HTR-8/SVneo (cell line): ENCODE measurements at places on chromosomes 5 and 9.

GRCh38 chr5:27437594-27438200 lies 399.3 kb upstream of the CDH9 start:
- no peak for DNase-seq

DNA sequence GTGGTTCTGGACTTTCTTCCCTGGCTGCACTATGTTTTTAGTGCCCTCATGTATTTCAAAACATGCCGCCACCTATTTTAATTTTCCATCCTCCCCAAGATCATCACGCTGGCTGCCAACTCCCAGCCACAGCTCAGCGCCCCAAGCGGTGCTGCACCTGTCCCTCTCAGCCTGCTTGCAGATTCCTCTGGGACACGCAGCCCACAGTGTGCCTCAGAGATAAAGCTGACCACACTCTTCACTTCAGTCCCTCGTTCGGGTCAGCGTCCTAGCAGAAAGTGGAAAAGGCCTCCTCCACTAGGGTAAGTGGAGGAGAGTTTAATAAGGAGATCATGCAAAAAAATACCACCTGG lies 56.2 kb upstream of the CKS2 start:
- DNase-seq = no peak

- DNase-seq = no peak
These were observed 65.6 kb downstream of the POU5F2 start for GRCh38 chr5:93675460-93676450.

GRCh38 chr5:132759114-132760048 lies 12.2 kb downstream of the CCNI2 start:
- no peak for DNase-seq

- DNase-seq = no peak
These were observed 64.3 kb downstream of the IRX1 start for GRCh38 chr5:3659907-3660306.

- no peak for DNase-seq
These were observed 147.5 kb downstream of the DAB2IP start for GRCh38 chr9:121798941-121799340.

DNA sequence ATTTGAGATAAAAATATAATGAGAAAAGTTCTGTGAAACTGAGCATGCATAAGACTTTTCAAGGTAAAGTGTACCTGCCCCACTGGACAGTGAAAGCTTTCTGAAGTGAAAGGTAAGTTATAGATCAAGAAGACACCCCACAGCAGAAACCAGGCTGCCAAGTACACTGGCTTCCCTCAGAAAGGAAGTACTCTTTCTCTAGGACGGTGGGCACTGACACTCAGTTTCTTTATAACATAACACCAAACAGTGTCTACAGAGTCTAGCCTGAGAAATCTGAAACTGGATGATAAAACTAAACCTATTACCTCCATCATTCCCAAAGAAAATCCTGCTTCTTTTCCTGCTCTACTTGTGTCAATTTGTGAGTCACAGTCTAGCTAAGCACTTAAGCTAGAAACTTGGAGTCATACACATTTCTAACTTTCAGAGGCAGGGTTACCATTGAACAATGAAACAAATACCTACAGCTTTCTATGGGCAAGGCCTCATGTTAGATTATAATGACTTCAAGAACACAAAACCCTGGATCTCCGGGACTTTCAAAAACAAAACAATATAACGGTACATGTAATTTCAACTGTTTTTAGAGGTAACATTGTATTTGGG lies 136.7 kb downstream of the CPLANE1 start:
- no peak for DNase-seq

- no peak for DNase-seq
These were observed 53.2 kb downstream of the GOLM1 start for GRCh38 chr9:86046071-86046636.

DNA sequence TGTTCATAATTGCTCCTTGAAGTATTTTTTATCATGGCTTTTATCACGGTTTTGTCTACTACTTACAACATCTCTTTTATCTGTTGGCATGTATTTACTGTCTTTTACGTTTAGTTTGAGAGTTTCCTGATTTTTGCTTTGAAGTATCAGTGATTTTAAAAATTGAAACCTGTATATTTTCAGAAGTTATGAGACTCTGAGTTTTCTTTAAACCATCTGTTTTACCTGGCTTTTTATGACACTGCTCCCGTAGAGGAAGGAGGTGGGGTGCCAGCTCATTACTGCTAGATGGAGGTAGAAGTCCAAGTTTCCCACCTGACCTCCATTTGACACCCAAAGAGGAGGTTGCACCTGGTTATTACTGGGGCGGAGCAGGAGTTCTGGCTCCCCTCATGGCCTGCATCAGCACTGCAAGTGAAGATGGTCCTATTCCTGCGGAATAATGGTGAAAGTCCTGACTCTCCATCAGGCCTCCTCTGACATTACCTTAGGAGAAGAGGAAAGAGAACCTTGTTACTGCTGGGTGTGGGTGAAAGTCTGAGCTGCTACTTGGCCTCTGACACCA lies 10.0 kb upstream of the ZNF131 start:
- no peak for DNase-seq

DNA sequence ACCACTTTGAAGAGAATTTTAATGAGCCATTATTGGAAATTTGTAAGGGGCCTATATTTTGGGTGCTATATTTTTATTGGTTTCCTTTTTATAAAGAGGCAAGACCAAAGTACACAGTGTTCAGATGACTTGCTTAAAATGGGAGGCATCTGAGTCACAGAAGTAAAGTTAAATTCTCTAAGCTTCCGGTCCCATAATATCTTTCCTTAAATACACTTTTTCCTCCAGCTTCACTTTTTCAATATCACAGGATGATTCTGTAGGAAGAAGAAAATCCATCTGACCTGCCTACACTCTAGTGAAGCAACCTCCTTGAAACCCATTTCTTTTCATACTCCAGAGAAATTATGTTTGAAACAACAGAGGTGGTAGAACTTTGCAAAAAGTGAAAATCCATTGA lies 274.0 kb downstream of the PIK3R1 start:
- DNase-seq = no peak

- DNase-seq = no peak
These were observed 140.0 kb upstream of the RAPGEF1 start for GRCh38 chr9:131879911-131880290.

GRCh38 chr5:36874465-36874864 lies 2.1 kb upstream of the NIPBL start:
- no peak for DNase-seq
